ENCODE measurements at places on chromosomes 4 and X. TPM values are rescaled to one million over a fixed set of nuclear protein-coding genes. Genes with fewer than 3 reads are reported as not detected.

Gene SETD7
- total RNA-seq = 48.4 TPM

Gene PABPC5
- 1.6 TPM for total RNA-seq

Gene FAM53A
- 16.4 TPM for total RNA-seq

Gene GAGE12H
- not detected for total RNA-seq

Gene CABS1
- total RNA-seq = not detected

Gene XAGE2
- total RNA-seq = not detected

Gene STARD8
- 2.3 TPM for total RNA-seq

Gene GRIA2
- not detected for total RNA-seq

Gene FBXW7
- total RNA-seq = 27.4 TPM

Gene PROM1
- total RNA-seq = not detected

Gene FGF5
- total RNA-seq = under 0.01 TPM

Gene SPARCL1
- total RNA-seq = 61.2 TPM

Gene LIMCH1
- 12.6 TPM for total RNA-seq

Gene GLRA2
- total RNA-seq = not detected

Gene UXT
- 123 TPM for total RNA-seq

Gene F8A2
- total RNA-seq = not detected

Gene GAGE12J
- not detected for total RNA-seq

Gene ALAS2
- not detected for total RNA-seq

Gene TCEAL7
- total RNA-seq = 4.2 TPM

Gene AFM
- total RNA-seq = not detected

Gene ETDB
- total RNA-seq = not detected

Gene PSAPL1
- total RNA-seq = under 0.01 TPM

Gene EPHA5
- 2.3 TPM for total RNA-seq

Gene CTAG1B
- total RNA-seq = not detected

Gene PWWP3B
- 0.81 TPM for total RNA-seq

Gene MAGEB17
- not detected for total RNA-seq

Gene TASL
- total RNA-seq = not detected

Gene PDHA1
- total RNA-seq = 62.2 TPM

Gene UGT2B17
- not detected for total RNA-seq

Gene C4orf36
- total RNA-seq = not detected

Gene RPA4
- not detected for total RNA-seq

Gene MAGEA1
- total RNA-seq = not detected

Gene GLUD2
- 0.90 TPM for total RNA-seq

Gene CNGA1
- not detected for total RNA-seq

Gene CDS1
- 0.36 TPM for total RNA-seq

Gene RNF212
- 4.2 TPM for total RNA-seq

Gene NAP1L5
- 6.8 TPM for total RNA-seq

Gene FAM47E
- total RNA-seq = not detected

Gene ASIC5
- not detected for total RNA-seq

Gene HERC5
- 0.16 TPM for total RNA-seq

Gene TAF7L
- total RNA-seq = not detected

Gene CFP
- total RNA-seq = 0.18 TPM

Gene NLGN3
- not detected for total RNA-seq

Gene AFF1
- 13.7 TPM for total RNA-seq

Gene RBMXL3
- not detected for total RNA-seq

Gene NKX1-1
- total RNA-seq = not detected

Gene HELT
- not detected for total RNA-seq

Gene SMIM31
- total RNA-seq = not detected

Gene EFHC2
- 0.16 TPM for total RNA-seq

Gene DAPP1
- total RNA-seq = not detected

Gene PDE5A
- total RNA-seq = 11.6 TPM
